ENCODE measurements at places on chromosomes 12 and 14. TPM values are rescaled to one million over a fixed set of nuclear protein-coding genes. Genes with fewer than 3 reads are reported as not detected.

DNA sequence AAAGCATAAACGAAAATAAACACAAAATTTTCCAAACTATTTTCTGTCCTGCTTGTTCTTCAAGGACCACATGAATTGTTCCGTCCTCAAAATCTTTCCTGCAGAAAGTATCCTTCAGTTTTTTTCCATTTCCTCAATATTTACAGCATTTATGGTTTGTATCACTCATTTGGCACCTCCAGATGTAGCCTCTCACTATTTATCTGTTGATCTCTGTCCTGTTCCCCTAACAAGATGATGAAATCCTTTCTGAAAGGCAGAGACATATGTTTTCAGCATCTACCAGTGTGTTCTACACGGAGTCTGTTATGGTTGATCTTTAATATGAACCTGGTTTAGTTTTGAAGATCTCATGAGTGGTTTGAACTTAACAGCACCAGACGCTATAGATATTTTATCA, 490.2 kb downstream of the NELL2 start:
- DNase-seq: no peak

DNA sequence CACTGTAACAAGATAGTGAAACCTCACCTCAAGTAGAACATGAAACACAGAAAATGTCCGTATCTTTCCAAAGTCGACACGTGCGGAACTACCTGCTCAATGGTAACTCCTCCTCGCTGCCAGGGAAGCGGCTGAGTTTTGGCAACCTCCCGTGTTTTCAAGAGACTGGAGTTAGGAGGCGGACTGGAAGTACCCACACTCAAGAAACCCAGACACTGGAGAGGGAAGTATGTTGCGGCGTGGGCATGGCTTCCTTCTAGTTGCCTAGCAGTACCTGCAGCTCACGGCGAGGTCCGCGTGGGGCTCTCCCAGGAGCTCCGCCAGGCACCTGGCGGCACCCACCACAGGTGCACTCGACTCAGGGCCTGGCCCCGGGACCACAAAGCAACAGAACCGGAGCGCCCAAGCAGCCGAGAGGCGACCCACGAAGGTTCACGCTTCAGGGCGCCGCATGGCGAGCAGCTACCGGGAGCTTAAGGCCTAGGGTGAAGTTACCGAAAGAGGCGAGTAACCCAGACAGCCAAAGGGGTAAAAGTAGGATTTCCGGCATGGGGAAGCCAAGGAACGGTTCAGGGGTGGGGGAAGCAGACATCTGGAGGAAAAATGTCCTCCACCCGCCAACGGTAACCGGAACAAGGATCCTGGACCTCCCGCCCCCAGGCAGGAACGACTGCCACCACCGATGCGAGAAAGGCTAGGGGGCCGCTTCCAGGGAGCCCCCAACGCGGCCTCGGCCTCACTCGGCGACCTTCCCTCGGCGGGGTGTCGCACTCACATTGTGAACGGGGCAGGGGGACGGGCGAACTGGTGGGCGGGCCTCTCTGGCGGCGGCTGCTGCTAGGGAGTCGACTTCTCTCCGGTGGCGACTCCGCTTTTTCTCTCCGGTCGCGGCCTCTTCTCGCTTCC, 608 bp downstream of the PTGES3 start:
- peak; percentile 42 for DNase-seq

Gene PMEL
- 0.59 TPM for total RNA-seq

Gene TMEM52B
- total RNA-seq: not detected

DNA sequence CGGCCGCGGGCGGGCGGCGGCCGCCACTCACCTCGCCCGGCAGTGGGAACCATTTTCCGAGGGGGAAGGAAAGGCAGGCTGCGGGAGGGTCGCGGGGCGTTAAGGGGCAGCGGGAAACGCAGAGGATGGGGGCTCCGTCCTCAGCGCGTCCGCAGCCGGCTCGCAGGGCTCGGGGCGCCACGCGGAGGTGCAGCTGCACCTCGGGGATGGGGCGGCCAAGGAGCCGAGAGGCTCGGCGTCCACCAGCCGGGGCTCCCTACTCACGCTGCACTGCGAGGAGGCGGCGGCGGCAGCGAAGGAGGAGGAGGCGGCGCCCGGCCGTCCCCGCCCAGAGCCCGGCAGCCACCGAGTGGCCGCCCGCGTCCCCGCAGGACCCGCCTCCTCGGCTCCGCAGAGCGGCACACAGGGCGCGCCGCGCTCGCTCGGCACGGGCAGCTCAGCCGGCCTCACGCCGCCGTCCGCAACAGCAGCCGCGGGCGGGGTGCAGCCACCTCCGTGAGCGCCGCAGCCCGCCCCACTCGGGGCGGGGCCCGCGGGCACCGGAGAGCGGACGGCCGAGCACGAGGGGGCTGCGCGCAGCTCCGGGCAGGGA, at the start of gene ATP2B1:
Gene ATP2B1 (minus strand): TSS at position 274 of the 592 bp plus-strand sequence. CDS start 52,952 bp downstream, outside the sequence.
- peak; percentile 97 for DNase-seq

DNA sequence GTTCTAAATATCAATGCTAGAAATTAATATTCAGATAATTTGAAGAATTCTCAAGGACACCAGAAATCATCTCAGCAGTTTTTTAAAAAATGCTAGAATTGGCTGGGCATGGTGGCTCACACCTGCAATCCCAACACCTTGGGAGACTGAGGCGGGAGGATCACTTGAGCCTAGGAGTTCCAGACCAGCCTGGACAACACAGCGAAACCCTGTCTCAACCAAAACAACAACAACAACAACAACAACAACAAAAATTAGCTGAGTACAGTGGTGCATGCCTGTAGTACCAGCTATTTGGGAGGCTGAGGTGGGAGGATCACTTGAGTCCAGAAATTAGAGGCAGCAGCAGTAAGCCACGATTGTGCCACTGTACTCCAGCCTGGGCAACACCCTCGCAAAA, 3.2 kb upstream of the MDP1 start:
- no peak for DNase-seq

Data from osteoblast (primary cell).